Spleen (tissue), 13 donors: ENCODE measurements at places on chromosomes 13 and 19. TPM values are rescaled to one million over a fixed set of nuclear protein-coding genes. Genes with fewer than 3 reads are reported as not detected.

- no peak for DNase-seq
Observed at GRCh38 chr13:106521095-106521799, 14.2 kb downstream of the EFNB2 start.

The CNOT3 gene
- total RNA-seq = 53.1 TPM

DNA sequence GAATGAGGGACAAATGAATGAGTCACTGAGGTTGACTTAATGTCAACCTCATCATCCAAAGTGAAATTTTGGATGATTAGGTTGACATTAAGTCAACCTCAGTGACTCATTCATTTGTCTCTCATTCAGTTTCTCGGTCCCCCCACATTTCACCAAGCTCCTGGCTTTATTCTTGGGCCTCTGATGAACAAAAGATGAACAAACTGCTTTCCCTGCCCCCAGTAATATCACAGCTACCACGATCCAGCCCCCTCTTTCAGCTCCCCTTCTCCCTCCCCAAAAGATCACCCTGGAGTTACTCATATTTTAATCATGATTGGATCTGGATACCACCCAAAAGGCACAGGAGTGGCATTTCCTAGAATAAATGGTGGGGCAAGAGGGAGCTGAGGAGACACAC lies 10.8 kb downstream of the CEACAM18 start:
- DNase-seq = no peak

DNA sequence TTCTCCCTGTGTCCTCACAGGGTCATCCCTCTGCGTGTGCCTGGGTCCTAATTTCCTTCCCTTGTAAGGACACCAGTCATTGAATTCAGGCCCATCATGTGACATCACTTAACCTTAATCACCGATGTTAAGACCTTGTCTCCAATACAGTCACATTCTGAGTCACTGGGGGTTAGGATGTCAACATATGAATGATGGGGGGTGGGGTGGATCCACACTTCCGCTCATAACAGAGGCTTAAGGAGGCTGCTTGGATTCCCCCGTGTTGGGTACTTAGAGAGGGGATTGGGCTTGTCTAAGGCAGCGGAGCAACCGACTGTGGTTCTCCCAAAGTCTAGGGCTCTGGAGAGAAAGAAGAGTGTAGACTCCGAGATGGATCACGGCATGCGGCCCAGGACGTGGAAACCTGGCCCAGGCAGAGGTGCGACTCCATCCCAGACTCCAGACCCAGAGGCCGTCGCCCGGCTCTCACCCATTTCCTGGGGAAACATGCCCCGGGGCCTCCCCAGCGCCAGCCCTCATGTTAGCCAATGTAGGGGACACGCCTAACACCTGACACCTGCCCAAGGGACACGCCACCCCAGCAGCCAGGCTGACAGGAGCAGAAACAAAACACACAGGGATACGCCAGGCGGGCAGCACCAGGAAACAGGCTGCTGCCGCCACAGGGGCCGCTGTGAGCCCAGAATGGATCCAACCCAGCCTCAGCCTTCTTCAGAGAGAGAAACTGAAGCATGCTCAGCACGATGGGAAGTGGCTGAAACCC lies 17.1 kb upstream of the IGLON5 start:
- no peak for DNase-seq

The RGL3 gene
- total RNA-seq = 57.7 TPM

The PRX gene
- 3.0 TPM for total RNA-seq

The ZNF681 gene
- 3.7 TPM for total RNA-seq

DNA sequence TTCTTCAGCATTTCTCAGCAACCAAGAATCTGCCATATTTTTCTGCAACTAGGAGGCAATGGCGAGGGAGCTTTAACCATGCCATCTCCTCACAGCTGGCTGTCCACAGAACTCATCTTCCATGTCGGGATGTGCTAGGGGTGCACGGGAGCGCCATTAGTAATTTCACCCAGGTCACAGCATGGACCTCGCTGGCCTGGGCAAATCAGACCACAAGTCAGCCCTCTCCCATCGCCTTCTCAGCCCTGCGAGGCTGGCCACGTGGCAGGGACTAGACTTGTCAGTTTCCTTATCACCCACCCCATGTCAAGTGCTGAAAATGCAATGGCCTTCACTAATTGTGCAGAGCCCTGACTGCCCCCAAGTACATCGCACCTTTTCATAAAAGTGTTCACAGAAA lies 15.7 kb downstream of the COL4A1 start:
- DNase-seq = no peak

The GZMM gene
- 13.5 TPM for total RNA-seq

DNA sequence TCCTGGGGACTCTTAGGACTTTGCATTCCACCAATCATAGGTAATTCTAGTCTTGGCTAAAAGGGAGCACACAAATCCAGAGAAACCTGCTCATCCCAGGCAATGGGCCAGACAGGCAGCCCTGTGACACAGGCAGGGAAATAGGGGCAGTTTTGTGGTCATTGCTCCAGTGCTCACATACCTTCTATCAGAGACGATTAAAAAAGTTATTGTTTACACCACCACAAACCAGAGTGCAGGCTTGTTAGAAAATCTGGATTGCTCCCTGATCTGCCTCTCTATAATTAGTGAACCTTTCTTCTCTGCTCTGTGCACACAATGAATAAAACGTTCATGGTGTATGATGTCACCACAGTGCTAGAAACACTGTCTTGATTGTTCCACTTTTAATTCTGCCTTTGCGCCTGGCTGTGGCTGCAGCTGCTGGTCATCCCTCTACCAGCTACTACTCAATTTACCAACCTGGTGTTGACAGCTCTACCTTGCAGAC lies 121.6 kb upstream of the SPATA13 start:
- no peak for DNase-seq
